ENCODE measurements at places on chromosomes 7 and 10. TPM values are rescaled to one million over a fixed set of nuclear protein-coding genes. Genes with fewer than 3 reads are reported as not detected.

Gene HOXA1
- 0.38 TPM for total RNA-seq

Gene BTAF1
- 48.5 TPM for total RNA-seq

DNA sequence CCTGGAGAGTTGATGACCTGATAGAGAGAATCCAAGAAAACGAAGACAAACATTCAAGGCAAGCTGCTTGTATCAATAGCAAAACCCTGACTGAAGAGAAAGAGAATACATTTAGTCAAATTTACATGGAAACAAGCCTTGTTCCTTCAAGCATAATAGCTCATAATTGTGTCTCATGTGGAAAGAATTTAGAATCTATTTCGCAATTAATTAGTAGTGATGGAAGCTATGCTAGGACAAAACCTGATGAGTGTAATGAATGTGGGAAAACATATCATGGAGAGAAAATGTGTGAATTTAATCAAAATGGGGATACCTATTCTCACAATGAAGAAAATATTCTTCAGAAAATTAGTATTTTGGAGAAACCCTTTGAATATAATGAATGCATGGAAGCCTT lies 18.0 kb downstream of the RBAK start:
- no peak for DNase-seq

GRCh38 chr7:832167-832967 lies at the start of gene SUN1:
SUN1 (plus strand) TSS chr7:832476; CDS start chr7:832525, 49 bp downstream.
- peak; percentile 31 for DNase-seq

DNA sequence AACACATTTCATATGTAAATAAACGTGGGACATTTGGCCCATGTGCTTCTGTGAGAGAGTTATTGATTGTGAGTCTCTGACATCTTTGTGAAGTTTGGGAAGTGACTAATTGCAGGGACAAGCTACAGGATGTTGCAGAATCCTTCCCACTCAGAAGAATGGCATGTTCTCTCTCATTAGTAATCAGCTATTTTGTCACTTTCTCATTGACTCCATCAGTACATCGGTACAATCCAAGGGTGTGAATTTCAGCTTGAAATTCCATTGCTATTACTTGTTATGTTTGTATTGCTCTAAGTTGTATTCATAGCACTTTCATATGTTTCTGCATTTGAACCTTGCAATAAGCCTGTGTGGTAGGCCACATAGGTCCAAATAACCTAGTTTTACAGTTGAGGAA lies 100.0 kb upstream of the KCNMA1 start:
- DNase-seq, result no peak
